Fibroblast of skin of back (primary cell): ENCODE measurements at places on chromosomes 5 and 9.

GRCh38 chr9:21974722-21975409 lies 19.3 kb downstream of the CDKN2A start:
- DNase-seq: no peak

- DNase-seq: peak; percentile 7
Observed at GRCh38 chr9:122334916-122335315, 35.9 kb upstream of the PTGS1 start.

- no peak for DNase-seq
Observed at GRCh38 chr5:112960863-112961504, 15.6 kb upstream of the DCP2 start.

GRCh38 chr5:35229076-35230037 lies 930 bp downstream of the PRLR start:
- DNase-seq: no peak

DNA sequence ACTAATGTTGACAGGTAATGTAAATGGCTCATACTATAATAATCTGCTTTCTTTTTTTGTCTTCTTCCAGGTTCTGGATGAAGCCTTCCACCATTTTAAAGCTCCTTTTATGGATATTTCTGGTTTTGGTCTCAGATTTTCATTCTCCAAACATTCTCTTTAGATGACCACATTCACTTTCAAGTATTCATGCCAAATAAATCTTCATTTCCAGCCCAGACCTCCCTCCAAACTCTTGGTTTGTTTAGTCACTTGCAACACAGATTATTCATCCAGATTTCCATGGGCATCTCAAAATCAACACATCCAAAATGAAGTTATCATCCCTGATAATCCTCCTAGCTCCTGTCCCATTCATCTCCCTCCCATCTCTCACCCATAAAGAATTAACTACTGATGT lies 40.3 kb upstream of the SVEP1 start:
- peak; percentile 77 for DNase-seq

GRCh38 chr5:142998316-142999020 lies 228.3 kb downstream of the ARHGAP26 start:
- no peak for DNase-seq

- DNase-seq: peak; percentile 9
Observed at GRCh38 chr5:119795768-119796167, 166.4 kb downstream of the FAM170A start.

- peak; percentile 9 for DNase-seq
Observed at GRCh38 chr5:80916676-80917075, 43.5 kb upstream of the RASGRF2 start.

- DNase-seq: no peak
Observed at GRCh38 chr9:94507531-94508258, 47.2 kb upstream of the PCAT7 start.

DNA sequence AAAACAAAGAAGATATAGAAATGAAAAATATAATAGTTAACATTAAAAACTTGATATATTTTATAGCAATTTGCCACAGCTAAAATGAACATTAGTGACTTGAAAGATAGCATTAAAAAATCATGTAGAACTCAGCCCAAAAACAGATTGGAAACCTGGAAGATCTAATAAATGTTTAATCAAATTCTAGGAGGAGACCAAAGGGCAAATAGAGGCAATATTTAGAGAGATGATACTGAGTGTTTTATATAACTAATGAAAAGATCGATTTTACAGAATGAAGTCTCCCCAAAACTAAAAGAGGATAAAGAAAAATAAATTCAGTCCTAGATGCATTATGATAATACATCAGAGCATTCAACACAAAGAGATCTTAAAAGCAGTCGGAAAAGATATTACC lies 127.0 kb downstream of the CWC27 start:
- no peak for DNase-seq

DNA sequence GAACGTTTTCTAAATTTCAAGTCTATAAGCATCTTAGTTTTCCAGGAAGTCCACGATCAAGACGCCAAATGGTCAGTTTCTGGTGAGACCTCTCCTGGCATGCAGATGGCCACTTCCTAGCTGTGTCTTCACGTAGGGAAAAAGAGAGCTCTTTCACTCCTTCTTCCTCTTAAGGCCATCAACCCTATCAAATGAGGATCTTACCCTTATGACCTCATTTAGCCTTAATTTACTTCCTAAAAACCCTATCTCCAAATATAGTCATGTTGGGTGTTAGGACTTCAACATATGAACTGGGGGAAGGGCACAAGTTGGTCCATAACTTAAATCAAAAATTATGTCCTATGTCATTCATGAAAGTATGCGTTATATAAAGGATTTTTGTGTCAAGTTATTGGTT lies 229.5 kb downstream of the ARL15 start:
- DNase-seq: no peak

DNA sequence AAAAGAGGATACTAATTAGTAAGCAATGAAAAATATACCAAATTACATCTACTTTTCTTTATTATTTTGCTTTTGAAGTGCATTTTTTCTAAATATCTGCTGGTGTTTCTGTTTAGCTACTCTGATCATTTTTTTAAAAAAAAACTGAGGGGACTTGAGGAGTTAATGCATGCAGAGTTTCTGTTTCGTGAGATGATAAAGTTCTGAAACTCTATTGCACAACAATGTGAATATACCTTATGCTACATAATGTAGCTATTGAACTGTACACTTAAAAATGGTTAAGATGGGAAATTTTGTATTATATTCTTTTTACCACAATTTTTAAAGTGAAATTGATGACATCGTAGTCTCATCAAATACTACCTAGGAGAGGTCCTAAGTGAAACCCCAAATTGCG lies 288.3 kb upstream of the NR4A3 start:
- DNase-seq: no peak

- peak; percentile 60 for DNase-seq
Observed at GRCh38 chr5:116455061-116455460, 119.6 kb downstream of the SEMA6A start.

GRCh38 chr9:76729980-76730737 lies 34.1 kb upstream of the PCA3 start:
- DNase-seq: no peak

- no peak for DNase-seq
Observed at GRCh38 chr9:91843623-91844148, 106.3 kb downstream of the ROR2 start.

GRCh38 chr5:173953528-173954090 lies 35.4 kb upstream of the C5orf47 start:
- no peak for DNase-seq

- DNase-seq: peak; percentile 81
Observed at GRCh38 chr5:73412597-73412988, 36.0 kb downstream of the FOXD1 start.

DNA sequence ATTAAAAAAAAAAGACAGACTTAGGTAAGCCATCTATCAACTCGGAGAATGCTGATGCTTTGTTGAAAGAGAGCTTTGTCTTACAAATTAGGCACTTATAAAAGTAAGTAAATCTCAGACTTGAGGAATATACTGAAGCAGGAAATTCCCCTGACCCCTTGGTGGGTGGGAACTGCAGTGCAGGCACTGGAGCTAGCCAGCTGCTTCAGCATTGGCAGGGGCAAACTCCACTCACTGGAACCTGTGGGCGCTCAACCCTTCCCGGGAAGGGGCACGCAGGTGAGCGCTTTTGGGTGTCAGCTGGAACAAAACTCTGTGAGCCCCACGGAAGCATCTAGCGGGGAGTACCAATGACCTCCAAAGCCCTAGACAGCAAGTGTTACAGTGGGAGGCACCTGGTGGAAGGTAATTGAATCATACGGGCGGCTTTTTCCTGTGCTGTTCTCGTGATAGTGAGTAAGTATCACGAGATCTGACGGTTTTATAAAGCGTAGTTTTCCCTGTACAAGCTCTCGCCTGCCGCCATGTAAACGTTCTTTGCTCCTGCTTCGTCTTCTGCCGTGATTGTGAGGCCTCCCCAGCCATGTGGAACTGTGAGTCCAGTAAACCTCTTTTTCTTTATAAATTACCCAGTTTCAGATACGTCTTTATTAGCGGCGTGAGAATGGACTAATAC lies 628.0 kb upstream of the CDH18 start:
- no peak for DNase-seq

DNA sequence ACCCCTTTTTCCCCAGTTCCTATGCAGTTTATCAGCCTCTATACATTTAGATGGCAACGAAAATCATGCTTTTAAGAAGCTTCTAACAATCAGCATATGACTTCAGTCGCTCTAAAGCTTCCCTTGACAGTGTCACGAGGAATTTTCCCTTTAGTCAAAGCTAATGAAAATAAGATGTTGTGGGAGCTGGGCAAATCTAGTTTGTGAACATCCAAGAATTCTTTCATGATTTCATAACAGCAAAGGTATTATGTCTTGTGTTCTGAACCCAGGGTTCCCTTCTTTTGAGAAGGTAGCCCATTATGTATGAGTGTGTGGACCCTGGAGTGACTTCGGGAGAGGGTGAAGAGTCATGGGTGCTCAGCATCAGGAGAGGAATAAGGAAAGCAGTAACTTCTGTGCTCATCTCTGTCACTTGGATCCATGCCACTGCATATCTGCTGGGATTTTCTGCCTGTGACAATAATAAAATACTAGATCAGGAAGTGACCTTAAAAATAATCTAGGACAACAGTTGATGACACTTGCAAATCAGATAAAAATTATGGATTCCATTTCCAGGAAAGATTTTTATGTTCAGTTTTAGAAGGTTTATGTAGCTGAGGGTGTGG lies 102.4 kb downstream of the PCSK1 start:
- peak; percentile 48 for DNase-seq

DNA sequence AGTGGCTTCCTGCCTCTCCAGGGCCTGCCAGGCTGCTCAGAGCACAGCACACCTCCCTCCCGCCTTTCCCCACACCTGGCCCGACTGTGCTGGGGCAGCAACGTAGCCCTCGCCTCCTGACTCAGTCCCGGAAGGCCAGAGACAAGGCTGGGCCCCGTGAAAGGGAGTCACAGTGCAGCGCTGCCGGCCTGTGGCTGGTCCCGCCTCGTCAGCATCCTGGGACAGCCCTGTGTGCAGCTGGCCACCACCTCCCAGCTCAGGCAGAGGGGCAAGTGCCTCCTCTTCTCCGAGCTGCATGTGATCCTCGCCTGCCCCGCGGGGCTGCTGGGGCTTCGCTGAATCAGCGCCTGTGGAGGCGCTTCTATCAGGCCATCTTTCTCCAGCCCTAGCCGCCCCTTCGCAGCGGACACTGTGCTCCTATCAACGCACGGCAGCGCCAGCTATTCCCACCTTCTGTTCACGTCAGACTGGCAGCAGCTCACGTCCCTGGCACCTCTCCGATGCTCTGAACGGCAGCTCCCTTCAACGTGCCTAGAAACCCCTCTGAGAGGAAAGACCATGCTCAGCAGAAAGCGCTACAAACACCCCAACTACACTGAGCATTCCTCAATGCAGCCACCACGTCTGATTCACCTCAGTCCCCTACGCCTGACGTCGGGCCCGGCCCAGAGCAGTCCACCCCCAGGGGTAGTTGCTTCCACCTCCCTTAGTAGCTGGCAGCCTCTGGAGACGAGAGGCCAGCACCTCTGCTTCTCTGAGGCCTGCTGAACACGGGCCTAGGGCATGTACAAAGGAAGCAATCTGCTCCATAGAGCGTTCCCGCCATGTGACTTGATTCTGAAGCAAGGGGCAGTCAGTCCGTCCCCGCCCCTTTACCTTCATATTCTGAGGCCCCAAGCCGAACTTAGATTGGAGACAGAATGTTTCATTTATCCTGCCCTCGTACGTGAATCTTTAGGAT lies 78.8 kb downstream of the GPR21 start:
- DNase-seq: no peak

DNA sequence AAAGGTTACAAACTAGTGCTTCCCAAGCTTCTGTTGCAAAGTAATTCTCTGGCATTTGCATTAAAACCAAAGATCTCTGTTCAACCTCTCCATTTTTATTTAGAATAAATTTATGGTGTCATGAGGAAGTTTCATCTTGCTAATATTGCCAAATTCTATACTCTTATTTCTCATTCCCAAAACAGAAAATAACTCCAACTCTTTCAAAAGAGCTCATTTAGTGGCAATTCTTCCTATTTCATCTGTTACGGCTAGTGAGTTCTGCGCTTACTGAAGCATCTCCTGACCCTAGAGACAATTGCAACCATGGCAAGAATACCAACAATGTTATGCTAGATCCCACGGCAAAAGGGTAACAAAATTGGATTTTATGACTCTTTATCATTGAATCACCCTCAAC lies 97.0 kb downstream of the HINT1 start:
- DNase-seq: no peak

DNA sequence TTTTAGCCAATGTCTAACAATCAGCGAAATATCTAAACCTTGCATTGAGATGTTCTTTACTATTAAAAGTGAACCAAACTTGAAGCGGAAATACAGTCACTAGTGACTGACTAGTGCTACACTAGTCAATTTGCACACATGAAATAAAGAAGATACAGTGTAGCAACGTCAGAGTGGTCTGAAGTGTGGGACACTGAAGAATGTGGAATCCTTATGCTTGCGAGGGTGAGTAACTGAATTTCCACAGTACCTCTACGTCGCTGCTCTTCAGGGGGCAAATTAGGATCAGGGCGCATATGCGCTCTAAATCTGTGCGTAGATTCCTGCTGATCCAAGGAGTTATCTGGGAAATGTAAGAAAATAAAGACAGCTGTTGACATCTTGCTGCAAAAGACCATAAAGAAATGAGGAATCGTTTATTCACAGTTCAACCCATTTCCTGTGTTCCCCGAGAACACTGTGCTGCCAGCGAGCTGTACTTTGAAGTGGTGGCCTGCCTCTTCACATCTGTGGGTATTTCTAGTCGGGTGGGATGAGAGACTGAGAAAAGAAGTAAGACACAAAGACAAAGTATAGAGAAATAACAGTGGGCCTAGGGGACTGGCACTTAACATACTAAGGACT lies 39.8 kb upstream of the FLT4 start:
- DNase-seq: peak; percentile 6

DNA sequence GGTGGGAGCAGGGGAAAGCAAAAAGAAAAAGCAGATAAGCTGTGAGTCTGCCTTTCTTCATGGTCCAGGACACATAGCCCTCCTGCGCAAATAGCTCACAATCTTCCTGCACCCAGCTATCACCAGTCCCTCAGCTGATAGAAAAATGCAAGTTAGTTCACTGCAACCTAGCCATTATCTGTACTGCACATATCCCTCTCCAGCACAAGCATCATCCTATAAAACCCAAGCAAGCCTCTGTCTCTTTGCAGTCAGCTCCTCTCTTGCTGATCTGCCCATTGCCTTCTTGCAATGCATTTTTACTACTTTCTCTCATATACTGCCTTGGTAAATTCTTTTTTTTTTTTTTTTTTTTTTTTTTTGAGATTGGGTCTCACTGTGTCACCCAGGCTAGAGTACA lies 20.0 kb upstream of the MSANTD3 start:
- no peak for DNase-seq

GRCh38 chr9:84394036-84394435 lies 53.5 kb upstream of the SLC28A3 start:
- DNase-seq: no peak

DNA sequence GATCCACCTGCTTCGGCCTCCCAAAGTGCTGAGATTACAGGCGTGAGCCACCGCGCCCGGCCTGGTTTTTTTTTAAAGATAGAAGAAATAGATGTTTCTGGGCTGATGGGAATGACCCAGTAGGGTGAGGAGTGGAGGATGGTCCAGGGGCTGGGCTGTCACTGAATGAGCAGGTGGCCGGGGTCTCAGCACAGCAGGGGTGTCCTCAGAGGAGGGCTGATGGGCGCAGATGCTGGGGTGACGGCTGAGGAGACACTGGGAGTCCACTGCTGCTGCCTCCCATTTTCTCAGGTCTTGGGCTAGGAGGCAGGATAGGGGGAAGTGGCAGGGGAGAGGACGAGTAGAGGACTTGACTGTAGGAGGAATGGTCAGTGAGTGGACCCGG lies 2.3 kb upstream of the TOR4A start:
- no peak for DNase-seq

- DNase-seq: no peak
Observed at GRCh38 chr5:100131161-100131560, 404.0 kb upstream of the FAM174A start.

- DNase-seq: peak; percentile 50
Observed at GRCh38 chr5:67516948-67517565, 320.5 kb upstream of the CD180 start.
